ENCODE measurements at places on chromosomes 13 and 19.
A peak's percentile ranks its signal among the peaks of the same experiment; 100 is the strongest.

DNA sequence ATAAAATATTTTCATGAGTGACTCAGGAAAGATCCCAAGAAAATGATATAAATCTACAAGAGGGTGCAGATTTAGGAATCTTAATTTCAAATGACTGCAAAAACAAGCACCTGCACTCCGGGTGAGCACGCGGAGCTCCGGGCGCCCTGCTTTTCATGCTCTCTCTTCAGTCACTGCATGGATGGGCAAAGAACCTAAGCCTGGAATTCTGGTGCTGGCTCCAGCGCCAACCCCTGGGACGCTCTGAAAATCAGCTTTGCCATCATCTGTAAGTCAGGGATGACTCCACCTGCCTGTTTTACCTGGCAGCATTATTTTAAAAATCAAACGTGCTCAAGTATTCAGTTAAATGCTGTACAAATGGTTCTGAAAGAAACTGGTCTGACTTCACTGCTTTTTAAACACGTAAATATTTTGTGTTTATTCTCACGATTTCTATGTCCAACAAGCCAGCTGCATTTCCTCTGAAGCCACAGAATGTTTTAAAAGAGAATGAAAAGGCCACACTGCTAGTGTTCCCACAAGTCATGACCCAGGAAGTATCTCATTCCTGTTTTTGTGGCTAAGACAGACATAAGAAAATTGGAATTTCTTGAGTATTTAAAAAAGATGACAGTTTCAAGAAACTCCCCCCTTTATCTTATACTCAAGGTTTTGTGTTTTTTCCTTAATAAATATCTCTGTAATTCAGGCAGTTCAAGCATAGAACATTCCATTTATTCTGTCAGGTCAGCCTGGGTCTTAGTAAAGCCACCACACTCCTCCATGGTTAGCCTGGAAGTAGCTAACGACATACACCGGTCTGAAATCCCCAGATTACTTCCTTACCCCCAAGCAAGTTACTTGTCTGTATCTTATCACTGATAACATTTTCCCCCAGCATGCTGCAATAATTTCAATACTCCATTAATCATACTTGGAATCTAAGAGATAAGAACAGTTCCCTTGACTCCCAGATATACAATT is 81.1 kb downstream of the COL4A1 start:
- peak; percentile 89 for DNase-seq

DNA sequence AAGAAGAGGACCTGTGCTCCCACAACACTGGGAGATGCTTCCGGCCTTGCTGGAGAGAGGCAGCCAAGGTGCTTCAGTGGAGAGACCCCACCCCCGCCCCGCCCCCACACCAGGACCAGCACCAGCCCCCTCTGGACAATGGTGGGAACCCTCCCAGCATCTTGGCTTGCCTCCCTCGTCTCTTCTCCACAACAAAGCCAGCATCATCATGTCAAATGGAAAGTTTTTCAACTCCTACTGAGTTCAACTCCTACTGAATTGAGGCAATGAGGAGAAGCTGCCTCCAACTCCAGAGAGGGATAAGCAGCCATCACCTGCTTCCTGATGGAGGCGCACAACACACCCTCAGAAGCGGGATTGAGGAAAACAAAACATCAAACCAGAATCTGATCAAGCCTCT is 12.8 kb downstream of the DEDD2 start:
- DNase-seq, result no peak

GRCh38 chr13:28854657-28855056 is 34.5 kb downstream of the MTUS2 start:
- no peak for DNase-seq

- no peak for DNase-seq
Measured at GRCh38 chr13:113862191-113862930, 1.5 kb downstream of the GAS6 start.

DNA sequence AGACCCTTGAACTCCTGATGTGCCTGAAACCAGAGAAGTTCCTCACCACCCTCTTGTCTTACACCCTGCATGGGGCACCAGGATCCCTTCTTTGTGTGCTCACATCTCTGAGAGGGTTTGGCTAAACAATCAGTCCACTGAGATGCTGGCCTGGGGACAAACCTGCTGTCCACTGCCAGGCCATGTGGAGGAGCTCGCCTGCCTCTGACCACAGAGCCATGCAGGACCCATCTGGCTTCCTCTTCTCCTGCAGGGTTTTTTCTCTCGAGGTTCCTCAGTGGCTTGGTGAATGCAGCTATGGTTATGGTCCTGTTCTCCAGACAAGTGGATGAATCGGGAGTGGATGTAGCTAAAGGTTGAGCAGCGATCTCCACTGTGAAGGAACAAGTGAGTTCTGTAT is 49.1 kb upstream of the MEDAG start:
- no peak for DNase-seq

GRCh38 chr13:44199627-44200207 is 173.9 kb upstream of the SERP2 start:
- DNase-seq, result no peak

GRCh38 chr19:46426035-46426505 is 2.7 kb downstream of the PNMA8C start:
- no peak for DNase-seq

- peak; percentile 87 for DNase-seq
Measured at GRCh38 chr19:38869836-38870607, 8.1 kb downstream of the RINL start.

DNA sequence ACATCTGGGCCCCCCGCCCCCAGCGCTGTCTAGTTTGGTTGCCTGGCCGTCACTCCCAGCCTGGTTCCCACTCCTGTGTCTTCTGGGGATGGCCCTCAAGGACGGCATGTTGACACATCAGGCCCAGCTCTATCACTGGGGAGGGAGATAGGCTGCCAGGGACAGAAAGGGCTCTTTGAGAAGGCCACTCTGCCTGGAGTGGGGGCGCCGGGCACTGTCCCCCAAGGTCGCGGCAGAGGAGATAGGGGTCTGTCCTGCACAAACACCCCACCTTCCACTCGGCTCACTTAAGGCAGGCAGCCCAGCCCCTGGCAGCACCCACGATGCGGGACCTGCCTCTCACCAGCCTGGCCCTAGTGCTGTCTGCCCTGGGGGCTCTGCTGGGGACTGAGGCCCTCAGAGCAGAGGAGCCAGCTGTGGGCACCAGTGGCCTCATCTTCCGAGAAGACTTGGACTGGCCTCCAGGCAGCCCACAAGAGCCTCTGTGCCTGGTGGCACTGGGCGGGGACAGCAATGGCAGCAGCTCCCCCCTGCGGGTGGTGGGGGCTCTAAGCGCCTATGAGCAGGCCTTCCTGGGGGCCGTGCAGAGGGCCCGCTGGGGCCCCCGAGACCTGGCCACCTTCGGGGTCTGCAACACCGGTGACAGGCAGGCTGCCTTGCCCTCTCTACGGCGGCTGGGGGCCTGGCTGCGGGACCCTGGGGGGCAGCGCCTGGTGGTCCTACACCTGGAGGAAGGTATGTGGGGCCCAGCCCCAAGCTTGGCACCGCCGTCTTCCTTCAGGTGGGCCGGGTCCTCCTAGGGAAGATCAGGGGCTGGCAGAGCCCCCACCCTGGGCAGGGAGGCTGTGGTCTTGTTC is at the start of gene AMH:
TSS of gene AMH (plus strand) at position 314 of the 857 bp plus-strand sequence. CDS start at position 324, 10 bp downstream.
- DNase-seq, result no peak

DNA sequence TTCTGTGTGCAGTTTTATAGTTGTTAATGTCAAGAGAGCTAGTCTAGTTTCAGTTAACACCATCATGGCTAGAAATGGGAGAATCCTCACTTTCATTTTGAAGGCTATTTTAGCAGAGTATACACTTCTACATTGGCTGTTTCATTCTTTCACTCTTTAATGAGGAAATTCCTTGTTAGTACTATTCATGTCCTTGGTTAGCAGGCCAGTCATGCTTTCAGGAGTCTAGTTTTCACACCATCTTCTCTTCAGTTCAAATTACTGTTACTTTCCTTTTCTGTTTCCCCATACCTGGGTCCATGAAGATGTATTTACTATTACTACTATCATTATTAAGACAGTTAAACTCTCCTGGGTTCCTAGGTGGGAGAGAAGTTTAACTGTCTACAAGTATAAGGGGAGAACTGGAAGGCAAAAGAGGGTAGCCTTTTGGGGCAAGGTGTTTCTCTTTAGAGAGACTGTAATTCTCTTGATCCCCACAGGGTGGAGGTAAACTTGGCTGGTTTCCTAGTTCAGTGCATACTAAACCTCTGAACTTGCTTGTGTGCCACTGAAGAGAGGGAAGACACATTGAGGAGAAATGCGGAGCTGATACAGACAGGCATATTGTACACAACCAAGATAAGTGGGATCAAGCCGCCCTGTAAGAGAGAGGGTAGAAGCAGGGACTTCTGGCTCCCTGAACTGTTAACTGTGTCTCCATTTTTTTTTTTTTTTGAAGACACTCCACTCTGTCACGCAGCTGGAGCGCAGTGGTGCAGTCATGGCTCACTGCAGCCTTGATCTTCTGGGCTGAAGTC is 41.3 kb upstream of the IGFL4 start:
- DNase-seq, result peak; percentile 29

DNA sequence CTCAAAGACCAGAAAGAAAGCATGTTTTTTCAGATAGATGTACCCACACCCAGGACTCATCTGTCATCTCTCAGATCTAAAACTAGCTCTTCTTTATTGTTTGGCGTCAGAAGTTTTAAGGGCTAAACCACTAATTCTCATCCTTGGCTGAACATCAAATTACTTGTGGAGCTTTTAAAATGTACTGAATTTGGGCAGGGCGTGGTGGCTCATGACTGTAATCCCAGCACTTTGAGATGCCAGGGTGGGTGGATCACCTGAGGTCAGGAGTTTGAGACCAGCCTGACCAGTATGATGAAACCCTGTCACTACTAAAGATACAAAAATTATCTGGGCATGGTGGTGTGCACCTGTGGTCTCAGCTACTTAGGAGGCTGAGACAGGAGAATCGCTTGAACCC is 47.4 kb downstream of the RCBTB2 start:
- DNase-seq, result no peak

DNA sequence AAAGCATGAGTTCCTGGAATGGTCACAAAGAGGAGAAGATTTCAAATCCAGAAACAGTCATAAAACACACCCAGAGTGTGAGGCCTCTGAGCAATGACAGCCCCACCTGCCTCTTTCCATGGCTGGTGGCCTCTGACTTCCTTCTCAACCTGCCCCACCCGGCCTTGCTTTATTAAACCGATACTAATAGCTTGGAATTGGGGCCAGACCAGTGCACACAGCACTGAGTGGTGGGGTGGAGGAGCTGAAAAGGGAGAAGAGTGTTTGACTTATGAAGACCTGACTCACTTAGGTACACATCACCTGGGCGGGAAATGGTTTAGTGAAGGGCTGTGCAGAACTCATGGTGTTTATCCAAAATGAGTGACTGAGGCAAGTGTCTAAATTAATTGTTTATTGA is 20.7 kb upstream of the CEACAM6 start:
- DNase-seq, result peak; percentile 93

DNA sequence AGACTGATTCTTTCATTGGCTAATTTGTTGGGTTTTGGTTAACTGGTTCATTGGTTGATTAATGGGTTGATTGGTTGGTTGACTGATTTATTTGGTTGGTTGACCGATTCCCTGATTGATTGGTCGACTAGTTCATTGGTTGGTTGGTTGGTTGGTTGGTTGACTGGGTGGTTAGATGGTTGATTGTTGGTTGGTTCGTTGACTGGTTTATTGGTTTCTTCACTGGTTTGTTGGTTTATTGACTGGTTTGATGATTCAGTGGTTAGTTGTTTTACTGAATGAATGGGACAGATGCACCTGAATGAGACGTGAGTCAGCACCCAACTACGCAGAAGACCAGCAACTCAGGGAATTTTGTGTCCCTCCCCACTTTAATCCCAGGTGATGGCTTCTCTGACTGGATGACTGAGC is 2.7 kb upstream of the NUP62 start:
- DNase-seq, result no peak

- no peak for DNase-seq
Measured at GRCh38 chr19:44452367-44452766, 4.1 kb upstream of the ZNF229 start.

- DNase-seq, result no peak
Measured at GRCh38 chr19:22634450-22634827, 315 bp downstream of the ZNF492 start.

DNA sequence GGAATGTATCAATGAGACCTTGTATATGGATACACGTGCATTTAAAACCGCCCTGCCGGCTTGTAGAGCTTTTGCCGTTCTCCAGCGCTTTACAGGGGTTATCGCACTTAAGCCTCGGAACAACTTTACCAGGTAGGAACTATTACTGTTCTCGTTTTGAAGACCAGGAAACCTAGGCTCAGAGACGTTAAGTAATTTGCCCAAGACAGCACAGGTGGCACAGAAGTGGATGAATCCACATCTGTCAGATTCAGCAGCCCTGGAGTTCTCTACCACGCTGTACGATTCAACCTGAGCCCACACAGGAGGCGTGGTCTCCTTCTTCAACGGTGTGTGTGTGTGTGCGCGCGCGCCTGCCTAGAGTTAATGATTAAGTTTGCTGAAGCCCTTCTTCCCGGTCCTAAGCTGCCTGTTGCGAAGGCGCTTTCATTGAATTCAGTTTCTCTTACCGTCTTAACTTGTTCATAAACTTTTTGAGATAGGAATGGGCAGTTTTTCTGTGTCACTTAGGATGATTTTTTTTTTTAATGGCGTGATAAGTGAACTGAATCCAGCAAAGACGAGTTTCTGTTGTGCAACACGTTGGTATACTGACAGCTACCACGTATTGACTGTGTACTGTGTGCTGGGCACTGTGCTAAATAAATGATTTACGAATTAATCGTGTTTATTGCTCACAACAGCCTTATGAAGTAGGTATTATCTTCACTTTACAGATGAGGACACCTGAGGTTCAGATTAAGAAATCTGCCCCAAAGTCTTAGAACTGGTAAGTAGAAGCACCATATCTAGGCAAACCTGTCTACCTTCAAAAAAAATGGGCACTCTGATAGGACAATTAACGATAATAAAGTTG is 67.4 kb downstream of the KCNRG start:
- DNase-seq, result peak; percentile 46

DNA sequence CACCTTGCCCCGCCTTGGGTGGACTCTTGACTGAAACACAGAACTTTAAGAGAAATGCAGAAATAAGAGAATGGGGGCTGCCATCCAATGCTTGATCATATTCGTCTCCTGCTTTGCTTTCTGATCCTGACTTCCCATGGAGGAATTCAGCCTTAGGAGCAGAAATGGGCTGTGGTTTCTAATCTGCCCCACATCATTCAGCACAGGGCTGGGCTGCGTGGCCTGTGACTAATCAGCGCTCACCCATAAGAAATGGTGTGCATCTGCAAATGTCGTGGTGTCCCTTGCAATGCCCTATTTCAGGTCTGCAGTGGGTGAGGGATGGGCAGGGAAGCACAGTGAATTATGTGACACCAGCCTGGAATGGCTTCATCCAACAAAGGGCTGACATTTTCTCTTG is 60.7 kb upstream of the URI1 start:
- no peak for DNase-seq

GRCh38 chr19:6259312-6259861 is 20.4 kb downstream of the MLLT1 start:
- DNase-seq, result no peak

GRCh38 chr19:11767633-11768133 is 883 bp downstream of the ZNF441 start:
- DNase-seq, result no peak

DNA sequence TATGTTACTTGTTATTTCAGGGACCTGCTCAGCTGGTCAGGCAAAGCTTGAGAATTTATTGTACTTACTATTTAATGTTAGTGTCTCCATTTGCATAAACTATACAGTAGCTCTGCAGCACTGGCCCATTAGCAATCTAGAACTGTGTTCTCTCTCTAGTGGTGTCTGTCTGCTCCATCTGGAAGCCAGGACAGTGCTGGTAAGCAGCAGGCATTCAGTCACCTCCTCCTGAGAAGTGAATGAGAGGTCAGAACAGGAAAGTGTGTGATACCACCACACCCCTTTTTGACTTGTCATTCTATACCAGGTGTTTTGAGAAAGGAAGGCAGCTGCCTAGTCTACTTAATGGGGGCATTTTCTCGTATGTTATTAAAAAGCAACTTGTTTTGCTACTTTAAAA is 3.9 kb downstream of the COG3 start:
- no peak for DNase-seq

Data from NCI-H774 (cell line).